ENCODE measurements at places on chromosomes 2 and 18.

GRCh38 chr2:76870011-76870410 is 652.2 kb downstream of the LRRTM4 start:
- no peak for DNase-seq

GRCh38 chr2:11680182-11680900 is 10.3 kb upstream of the NTSR2 start:
- DNase-seq = no peak

DNA sequence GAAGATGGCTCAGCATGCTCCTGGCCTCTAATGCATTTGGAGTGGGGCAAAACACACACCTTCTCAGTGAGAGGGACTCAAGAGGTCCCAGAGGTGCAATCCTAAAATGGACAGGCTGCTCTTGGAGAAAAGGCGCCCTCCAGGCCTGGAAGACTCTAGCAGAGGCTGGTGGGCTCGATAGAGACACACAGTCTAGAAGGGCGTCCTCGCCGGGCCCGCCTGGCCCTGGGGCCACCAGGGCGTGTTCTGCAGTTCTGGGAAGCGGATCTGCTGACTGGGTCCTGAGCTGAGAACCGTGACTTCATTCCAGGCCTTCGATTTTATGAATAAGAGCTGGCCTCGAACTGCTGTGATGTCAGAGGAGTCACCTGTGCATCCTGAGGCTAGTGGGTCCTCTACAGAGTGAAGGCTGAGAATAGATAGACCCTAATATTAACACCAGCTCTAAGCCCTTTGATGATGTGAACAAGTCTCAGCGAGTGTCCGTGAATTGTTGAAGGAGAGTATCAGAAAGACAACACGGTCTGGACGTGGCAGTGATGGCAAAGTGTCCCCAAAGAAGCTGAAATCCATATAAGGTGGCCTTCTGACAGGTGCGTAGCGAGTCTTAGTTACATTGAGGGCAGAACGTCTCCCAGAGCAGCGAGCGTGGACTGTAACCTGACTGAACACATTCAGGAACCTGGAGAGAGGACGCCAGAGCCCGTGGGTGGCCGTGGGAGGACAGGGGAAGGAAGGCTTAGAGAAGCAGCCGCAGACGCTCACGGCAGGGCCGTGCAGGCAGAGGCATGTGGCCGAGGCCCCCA is 136.9 kb downstream of the PTGR3 start:
- no peak for DNase-seq

- no peak for DNase-seq
Observed at GRCh38 chr2:16475586-16475985, 190.0 kb downstream of the CYRIA start.

DNA sequence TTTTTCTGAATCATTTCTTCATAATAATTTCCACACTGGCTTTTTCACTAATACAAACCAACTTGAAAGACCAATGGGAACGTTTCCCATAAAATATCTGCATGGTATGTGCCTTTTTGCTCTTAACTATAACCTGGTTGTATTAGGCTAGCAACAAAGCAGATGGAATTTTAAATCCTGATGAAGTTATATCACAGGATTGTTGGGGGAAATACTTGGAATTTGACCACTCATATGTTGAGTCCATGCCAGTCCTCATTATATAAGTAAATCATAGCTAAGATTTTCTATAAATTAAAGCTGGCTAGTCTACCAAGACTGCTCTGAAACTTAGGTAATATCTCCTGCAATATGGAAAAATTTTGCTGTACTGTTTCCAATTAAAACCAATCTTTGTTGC is 99.5 kb downstream of the TANC1 start:
- DNase-seq = no peak
